ENCODE measurements at places on chromosomes 11 and 22.

DNA sequence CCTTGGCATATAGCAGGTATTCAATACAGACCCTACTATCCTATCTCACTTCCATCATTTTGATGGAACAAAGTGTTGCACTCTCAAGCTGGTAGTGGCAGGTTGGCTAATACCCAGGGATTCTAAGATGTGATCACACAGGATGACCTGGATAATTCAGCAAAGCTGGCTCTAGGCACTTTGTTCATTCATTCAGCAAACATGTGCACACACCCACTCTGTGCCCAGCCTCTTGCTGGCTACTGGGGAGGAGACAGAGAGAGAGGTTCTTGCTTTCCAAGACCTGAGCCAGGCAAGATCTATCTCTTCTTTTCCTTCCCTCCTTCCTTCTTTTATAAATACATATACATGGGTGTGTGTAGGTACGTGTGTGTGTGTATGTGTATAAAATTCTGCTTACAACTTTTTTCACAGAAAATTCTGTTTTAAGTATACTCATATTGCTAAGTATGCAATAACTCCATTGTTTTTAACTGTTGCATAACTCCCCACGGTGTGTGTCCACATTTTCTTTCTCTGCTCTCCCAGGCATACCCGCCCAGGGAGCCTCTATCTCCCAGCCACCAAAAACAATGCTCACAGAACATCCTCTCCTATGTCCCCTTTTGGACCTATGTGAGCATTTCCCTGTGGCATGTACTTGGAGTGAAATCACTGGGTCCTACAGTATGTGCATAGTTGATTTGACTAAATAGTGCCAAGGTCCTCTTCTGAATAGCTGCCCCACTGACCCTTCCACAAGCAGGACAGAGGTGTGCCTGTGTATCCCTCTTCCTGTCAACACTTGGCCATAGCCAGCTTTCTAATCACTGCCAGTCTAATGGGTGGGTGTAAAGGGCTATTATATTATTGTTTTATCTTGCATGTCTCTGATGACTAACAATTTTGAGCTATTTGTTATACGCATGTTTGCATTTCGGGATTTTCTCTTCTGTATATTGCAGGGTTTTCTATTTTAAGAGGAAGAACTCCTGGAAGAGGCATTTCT lies 27.5 kb downstream of the CLPB start:
- DNase-seq, result no peak

DNA sequence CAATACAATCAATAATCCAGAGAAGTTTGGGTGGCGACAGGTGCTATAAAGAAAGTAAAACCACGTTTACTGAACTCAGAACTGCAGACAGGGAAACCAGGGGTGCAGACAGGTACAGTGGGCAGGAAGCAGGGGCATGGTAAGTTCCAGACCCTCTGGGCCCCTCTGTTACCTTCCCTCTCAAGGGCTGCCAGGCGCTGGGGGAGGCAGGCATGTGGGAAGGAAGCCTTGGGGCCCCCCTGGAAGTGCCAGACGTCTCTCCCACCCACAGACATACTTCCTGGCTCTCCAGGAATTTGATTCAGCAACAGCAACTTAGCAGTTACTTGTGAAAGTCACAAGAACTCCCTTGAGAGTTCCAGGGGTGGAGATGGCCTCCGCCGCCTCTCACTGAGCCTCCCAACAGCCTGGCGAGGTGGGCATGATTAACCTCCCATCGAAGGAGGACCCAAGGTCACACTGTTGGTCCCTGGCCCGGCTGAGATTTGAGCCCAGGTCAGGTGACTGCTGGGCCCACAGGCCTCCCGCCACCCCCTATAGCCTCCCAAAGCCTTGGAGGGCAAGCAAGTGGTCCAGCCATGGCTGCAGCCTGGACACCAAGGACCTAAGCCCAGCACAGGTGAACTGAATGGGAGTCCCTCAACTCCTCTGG lies 14.1 kb upstream of the TSKU start:
- no peak for DNase-seq

DNA sequence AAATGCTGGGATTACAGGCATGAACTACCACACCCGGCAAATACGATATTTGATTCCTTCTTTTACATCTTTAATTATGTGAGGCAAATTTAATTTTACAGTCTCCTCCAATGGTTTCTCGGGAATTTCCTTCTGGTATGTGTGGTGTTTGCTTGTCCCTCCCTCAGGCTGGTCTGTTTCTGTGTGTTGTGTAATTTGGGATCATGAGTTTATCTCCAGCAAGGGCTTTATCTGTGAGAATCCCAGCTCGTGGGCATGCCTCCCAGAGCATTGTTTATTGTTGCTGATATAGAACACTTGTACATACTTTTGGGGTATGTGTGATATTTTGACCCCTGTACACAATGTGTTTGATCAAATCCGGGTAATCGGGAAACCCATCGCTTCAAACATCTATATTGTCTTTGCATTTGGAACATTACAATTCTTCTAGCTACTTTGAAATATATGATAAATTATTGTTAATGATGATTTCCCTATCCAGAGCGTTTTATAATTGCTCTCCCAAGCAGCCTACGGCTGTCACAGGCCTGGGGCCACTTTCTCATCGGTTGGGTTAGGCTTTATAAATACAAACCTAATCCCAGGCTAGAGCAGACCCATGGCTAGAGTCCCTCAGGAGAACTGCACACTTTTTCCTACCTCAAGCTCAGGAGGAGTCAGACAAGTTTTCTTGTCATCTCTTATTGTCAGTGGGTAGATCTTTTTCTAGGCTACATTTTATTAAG lies 15.0 kb upstream of the PRR5 start:
- no peak for DNase-seq

GRCh38 chr11:26827567-26828081 lies 105.8 kb upstream of the SLC5A12 start:
- no peak for DNase-seq

- no peak for DNase-seq
Measured at GRCh38 chr11:134576286-134576685, 164.2 kb upstream of the B3GAT1 start.

DNA sequence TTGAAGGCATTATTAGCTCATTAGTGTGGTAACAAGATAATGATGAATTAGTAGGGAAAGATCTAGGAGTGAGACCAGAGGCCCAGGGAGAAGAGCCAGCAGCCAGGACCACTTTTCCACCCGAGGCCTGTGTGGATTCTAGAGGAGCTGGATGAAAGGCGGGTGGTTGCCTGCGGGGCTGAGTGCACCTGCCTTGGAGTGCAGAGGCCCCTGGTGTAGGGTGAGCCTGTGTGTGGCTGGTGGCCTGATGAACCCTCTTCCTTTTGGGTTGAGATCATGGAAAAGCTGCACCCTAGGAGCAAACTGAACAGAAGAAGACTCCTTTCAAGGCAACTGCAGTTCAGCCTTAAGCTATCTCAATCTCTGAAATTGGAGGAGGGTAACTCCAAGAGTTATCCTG lies 5.9 kb upstream of the TP53AIP1 start:
- no peak for DNase-seq

DNA sequence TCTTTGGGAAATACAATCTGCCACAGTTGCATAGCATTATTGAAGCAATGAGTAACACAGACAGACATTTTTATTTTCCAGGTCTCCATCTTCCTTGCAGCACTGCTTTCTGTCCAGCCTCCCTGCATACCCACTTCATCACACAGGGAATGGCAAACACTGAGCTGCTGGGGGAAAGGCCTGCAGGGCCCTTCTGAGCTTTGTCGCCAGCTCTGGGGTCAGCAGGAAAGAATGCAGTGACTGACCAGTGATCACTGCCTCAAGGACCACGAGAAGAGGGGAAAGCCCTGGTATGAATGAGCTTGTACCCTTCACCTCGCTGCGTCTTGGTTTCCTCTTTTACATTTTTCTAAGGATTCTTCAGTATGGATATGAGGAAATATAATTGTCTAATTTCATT lies 21.3 kb upstream of the MICAL2 start:
- no peak for DNase-seq

DNA sequence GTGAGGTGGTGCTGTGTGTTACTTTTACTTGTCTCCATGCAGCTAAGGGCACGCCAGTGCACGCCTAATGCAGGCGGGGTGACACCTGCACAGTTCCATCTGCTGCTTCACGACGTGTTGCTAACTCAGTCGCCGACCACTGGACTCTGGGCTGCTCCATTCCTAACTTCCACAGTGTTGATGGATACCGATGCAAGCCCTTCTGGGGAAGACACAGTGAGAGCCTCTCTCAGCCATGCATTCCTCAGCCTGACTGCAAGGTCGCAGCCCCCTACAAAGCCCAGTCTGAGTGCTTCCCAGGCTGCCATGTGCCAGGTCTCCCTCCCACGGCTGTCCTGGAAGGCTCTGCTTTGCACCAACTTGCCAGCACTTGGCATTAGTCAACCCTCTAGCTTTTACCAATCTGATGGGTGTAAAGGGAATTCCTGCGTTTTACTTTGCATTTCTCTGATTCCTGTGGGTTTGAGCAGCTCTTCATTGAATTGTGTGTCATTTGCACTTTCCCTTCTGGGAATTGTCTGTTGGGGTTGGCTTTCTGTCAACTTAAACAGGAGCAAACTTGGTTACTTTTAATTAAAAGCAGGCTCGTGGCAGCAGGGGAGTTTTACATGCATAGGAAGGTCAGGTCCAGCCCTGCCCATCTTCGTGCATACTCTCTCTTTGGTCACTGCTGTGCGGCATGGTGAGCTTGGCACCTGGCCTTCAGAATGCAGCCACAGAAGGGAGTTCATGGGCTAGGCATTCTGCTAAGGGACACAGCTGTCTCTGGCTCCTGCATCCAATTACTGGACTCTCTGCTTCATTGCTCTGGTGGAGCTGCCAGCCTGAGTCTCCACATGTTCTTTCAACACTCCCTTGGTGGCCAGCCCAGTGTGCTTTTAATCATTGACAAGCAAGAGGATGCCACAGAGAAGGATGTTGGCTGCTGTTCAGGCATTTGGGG lies 34.6 kb upstream of the SHANK2 start:
- no peak for DNase-seq

DNA sequence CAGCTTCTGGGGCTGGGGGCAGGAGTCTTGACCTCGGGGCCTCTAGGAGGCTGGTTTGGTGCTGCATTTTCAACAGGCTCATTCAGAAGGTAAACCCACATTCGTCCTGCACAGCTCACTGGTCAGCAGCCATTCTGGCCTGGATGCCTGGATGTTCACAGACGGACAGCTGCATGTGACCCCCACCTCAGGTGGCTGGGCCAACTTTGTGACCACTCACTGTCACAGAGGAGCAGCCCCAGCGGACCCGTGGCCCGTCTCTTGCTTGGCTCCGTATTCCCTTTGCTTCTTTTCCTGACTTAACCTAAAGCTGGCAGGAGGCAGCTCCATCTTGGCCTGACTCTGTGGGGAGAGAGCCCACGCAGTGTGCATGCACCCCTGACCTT lies 8.2 kb downstream of the DGCR8 start:
- no peak for DNase-seq

DNA sequence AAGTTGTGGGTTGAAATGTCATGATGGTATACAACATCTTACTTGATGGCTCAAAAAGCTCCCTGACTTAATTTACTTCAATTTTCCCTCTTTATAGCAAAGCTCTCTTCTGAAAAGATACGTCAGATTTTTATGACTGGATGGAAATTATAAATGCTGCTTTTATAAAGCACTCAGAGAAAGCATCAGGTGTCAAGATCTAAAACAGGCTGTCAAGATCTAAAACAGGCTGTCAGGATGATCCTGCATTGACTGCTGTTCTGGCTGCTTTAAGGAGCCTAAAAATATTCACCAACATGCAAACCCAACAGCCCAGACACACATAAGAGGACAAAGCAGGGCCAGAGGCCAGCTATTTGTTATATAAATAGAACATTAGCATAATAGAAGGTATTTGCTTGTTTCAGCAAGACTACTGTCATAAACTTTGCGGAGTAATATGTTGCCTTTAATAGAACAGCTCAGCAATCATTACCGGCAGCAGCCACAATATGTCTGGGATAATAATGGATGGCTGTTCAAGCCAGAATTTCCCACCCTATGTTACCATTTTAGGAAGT lies 77.3 kb upstream of the ANO5 start:
- DNase-seq, result no peak

All from hematopoietic multipotent progenitor cell treated with erythropoietin and hydrocortisone succinate and interleukin-3 and kit ligand, for 8 days (in vitro differentiated cells).